ENCODE measurements at places on chromosomes 11 and 22.
A peak's percentile ranks its signal among the peaks of the same experiment; 100 is the strongest.

DNA sequence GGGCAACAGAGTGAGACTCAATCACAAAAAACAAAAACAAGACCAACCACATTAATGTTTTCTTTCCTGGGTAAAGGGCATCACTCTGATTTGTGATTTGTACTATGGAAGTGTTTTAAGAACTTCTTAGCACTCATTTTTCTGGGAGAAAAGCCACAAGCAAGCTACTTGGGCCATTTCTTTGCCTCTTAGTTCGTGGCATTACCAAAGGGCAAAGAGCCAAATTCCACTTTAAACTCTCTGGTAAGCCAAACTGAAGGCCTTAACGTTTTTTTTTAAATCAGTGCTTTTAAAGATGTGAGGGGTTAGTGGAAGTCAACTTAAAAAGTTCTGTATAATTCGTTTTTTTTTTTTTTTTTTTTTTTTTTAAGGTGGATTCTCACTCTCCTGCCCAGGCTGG is 36.9 kb downstream of the CAT start:
- no peak for DNase-seq

DNA sequence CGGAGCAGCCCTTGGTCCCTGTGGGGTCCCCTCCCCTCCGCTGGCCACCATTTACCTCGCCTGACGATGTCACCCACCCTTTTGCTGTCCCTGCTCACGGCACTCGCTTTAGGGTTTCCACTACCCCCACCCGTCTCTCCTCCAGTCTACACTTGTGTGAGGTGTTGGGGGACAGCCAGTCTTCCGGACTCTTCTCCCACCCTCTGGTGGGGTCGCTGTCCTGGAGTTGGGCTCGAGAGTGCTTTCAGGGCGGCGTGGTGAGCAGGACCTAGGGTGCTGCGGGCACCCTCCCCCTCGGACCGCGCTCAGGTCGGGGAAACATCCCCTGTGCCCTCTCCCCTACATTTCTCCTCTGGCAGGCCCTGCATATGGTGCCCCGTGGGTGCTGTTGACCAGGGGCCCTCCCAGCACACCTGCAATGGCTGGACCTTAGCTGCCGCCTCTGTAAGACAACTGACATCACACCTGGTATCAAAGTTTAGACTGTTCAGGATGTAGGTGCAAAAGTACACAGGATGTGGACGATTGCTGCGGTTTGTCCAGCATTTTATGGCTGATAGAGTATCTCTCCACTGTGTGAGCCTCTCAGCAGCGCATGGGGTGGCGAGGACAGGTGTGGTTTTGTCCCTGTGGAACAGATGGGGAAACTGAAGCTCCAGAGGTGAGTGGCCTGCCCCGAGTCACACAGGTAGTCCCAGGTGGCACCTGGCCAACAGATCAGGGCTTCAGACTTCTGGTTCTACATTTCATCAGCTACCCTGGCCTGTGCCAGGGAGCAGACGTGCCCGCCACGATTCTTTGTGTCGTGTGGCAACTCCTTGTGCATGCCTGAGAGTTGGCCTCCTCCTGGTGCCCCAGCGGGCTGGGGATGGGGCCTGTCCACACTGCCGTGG is 1.2 kb downstream of the GRK2 start:
- DNase-seq = peak; percentile 61

DNA sequence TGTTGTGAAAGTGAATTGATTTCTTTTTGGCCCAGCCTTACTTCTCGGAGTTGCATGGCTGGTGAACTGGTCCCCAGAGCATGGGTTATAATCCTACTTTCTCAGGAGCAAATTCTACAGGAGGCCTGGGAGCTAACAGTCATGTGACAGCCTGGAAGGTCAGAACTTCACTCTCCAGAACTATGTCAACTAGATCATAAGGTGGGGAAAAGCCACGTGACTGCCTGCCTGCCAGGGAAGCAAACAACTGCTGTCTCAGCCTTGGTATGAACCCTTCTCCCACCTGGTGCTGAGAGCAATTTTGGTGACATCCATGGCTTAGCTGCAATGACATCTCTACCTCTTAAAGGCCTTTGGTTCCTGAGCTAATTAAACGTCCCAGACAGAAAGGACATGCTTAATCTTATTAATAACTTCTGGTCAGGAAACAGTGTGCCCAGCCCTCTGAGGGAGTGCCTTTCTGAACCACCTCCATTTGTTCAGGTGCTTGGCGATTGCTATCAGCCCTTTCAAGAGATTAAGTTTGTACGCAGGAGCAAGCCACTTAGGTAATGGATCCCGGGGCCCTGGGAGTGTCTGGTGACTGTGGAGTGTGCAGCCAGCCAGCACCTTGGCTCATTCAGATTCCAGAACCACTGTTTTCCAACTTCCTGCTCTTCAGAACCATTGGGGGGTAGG is 1.4 kb upstream of the CREB3L1 start:
- DNase-seq = no peak

- no peak for DNase-seq
Measured at GRCh38 chr22:31968022-31968421, 23.7 kb downstream of the YWHAH start.

- DNase-seq = no peak
Measured at GRCh38 chr22:28999919-29000556, 61.6 kb downstream of the C22orf31 start.

GRCh38 chr11:92682136-92682535 is 287.3 kb upstream of the MTNR1B start:
- no peak for DNase-seq

- DNase-seq = no peak
Measured at GRCh38 chr11:18144243-18144642, 11.9 kb downstream of the MRGPRX3 start.

GRCh38 chr22:29096736-29097669 is 24.2 kb downstream of the KREMEN1 start:
- no peak for DNase-seq

DNA sequence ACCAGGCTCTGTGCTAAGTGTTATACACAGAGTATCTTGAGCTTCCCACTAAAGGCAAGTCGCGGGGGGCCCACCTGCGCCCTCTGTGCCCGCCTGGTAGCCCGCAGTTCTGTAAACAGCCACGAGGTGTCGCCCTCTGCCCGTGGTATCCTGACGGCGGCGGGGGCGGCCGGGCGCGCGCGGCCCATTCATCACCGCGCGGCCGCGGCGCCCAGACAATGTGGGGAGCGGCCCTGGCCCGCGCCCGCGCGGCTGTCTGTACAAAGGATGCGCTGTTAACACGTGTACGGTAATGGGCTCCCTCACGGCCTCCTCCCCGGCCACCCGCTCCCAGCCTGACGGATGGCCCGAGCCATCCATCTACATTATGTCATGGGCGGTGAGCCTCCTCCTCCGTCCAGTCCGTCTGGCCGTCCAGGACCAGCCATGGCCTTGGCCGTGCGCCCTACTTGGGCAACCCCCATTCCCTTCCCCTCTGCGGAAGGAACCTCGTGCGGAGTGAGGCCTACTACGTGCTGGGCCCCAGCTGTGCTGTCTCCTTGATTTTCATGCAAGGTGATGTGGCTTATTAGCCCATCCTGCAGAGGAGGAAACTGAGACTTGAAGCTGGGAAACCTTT is 99.4 kb downstream of the MIAT start:
- DNase-seq = no peak

GRCh38 chr11:118996926-118997626 is 862 bp upstream of the CENATAC start:
- DNase-seq = no peak

GRCh38 chr22:30333707-30334087 is 7.0 kb upstream of the TBC1D10A start:
- no peak for DNase-seq

DNA sequence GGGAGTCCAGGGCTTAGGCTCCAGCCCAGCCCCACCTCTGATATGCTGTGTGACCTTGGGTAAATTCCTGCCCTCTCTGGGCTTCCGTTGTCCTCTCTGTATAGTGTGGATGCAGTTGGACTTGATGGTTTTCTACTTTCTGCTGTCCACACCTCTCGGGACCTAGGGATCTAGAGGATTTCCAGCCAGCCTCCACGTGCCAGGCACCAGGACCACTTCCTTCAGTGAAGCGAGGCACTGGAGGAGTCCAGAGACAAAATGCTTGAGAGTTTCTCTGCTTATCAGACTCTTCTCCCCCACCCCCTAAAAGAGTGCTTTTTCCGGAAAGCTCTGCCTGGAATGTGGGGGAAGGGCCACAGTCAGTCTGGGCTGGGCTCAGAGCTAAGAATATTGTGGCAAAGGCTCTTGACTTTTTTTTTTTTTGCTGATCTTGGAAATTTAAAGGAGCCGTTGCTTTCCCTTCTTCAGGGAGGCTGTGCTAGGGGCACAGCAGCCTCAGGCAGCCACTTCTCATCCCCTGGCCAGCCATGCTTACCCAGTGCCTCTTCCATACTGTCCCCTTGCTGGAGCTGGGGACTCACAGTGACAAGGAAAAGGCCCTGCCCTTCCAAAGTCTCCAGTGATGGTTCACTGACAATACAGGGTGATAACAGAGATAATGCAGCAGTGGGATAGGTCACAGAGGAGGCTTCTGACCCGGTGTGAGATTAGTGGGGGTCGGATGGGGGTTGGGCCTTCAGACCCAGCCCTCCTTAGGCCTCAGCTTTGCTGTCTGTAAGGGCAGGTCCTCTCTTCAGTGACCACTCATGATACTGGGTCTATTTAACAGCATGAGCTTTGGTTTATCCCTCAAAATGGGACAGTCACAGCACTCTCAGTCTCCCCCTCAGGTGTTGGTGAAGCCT is 2.9 kb upstream of the SERPINH1 start:
- DNase-seq = peak; percentile 78

GRCh38 chr11:80595011-80595410 is 1154.2 kb upstream of the TENM4 start:
- no peak for DNase-seq

DNA sequence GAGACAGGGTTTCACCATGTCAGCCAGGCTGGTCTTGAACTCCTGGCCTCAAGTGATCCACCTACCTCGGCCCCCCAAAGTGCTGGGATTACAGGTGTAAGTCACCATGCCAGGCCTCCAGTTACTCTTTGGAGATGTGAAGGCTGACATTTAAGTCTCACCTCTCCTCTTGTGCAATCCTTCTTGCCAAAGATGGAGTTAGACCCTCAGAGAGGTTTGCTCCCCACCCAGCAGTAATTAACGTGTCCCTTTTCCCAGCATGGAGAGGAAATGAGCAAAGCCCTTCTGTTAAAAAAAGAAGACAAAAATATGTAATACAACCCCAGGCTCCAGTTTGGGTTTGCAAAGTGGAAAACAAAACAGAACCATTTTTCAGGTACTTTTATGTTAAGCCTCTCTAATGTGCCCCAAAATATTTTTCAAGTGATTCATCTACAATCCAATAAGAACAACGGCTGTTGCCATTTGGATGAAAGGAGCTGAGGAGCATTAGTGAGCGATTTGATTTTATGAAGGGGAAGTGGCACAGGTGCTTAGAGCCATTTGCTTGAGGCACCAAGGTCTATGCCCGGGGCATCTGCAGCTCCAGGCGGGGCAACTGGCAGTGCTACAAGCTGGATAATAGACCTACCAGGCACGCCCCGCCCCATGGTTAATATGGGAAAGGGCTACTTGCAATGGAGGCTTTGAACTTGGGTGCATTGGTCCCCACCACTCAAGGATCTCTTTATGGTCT is 57.2 kb downstream of the GRIK4 start:
- no peak for DNase-seq

DNA sequence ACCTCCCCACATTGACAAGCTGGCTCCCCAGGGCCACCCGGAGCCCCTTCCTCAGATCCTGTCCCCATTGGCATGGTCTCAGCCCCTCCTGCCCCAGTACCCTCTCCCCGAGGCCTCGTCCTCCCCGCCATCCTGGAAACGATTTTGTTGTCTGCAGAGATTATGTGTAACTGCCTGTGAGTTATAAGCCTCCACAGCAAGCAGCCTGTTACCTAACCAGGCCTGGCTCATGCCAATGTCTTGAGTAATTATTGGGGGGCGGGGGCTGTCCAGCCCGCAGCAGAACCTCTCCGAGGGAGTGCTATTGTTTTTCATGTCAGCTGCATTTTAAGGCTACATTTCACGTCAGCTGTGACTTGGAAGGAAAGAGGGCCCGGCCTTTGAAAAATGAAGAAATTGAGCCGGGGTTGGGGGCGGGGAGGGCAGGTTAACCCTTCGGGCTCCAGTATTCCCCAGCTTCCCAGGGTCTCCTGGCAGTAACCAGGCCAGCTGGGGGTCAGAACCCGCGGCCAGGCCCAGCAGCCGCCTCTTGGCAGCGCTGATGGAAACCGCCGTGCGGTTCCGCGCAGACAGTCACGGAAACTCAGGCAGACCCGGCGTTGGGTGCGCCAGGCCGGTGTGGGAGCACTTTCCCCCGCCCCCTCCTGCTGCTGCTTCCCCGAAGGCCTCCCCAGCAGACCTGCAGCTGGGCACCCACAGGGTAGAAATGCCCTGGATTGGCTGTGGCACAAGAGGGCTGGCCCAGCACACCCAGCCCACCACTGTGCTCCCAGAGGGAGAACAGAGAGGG is 59.5 kb downstream of the CDKN1C start:
- DNase-seq = peak; percentile 87

- DNase-seq = no peak
Measured at GRCh38 chr11:110802162-110802561, 89.9 kb upstream of the ARHGAP20 start.

- no peak for DNase-seq
Measured at GRCh38 chr22:19803736-19804267, 43.2 kb downstream of the TBX1 start.

DNA sequence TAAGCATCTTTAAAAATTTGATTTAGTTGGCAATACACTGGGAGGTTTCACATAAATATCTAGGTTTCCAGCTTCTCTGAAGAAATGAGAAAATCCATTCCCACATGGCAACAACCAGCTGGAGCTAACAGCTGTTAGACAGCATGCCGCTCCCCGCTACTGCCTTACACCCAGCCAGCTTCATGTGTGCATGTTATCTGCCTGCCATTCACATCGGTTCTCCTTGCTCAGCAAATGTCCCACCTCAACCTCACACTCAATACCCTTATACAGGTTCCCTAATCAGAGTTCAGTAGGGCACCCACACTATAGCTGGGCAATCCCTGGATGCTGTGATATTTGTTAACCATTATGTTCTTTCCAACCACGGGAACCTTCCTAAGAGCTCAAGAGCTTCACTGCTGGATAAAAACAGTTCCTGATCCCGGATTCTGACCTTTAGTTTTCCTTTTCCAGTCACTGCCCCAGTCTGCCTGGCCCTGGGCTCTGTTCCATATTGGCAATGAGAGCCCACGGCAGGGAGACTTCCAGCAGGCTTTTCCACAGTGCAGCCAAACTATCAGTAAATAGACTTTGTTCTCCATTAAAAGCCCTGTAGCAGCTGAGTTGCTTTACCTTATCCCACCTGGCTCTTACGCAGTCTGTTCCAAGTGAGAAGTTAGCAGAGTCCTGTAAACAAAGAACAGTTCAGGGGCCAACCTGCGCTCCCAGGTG is 8.6 kb downstream of the RPUSD4 start:
- DNase-seq = no peak

- DNase-seq = no peak
Measured at GRCh38 chr22:46213052-46213451, 37.0 kb downstream of the CDPF1 start.

DNA sequence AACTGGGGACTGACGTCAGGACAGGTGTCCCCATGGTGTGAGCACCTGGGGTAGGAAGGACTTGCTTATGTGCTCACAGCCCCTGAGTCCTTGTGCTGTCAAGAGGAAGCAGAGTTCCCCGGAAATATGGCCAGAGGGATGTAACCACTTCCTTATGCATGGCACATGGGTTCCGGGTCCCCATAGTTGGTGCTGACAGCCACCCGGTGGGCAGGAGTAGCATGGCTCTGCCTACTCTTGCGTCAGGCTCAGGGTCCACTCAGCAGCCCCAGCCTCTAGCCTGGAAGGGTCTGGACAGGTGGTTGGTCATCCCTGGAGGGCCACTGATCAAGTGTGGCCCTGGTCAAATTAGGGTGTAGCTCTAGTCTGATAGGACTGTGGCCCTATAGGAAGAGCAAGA is 42.8 kb upstream of the CCND1 start:
- DNase-seq = no peak

All from ureter (tissue), 1 donor.